Left renal cortex interstitium (tissue), 4 donors: ENCODE measurements at places on chromosomes 4 and X. TPM values are rescaled to one million over a fixed set of nuclear protein-coding genes. Genes with fewer than 3 reads are reported as not detected.

- no peak for DNase-seq
Observed at GRCh38 chrX:149825424-149825823, 43.7 kb downstream of the MAGEA9 start.

The SERTM2 gene
- not detected for polyA plus RNA-seq

DNA sequence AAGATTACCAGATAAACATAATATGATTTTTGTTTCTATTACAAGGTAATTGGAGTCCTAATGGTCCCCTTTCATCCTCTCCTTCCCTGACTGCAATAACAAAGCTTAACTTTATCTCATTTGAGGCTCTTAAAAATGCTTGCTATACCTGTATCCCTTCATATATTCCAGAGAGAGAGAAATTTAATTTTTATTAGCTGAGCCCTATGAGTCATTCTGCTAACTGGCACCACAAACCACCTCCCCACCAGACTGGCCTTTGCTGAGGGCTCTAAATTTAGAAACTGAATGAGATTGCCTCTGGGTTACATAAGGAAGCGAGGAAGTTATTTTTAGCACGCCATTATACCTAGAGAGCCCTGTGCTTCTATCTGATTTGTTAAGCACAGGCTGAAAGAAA, 27.4 kb downstream of the CBLL2 start:
- no peak for DNase-seq

DNA sequence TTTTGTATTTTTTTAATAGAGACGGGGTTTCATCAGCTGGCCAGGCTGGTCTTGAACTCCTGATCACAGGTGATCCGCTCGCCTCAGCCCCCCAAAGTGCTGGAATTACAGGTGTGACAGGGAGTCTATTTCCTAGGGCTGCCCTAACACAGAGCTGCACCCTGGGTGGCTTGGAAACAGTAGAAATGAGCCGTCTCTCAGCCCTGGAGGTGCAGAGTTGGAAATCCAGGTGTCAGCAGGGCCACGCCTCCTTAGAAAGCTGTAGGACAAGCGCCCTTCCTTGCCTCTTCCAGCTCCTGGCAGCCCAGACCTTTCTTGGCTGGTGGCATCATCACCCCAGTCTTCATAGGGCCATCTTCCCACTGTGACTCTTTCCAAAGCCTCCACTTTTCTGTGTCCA, 71.6 kb downstream of the DCTD start:
- no peak for DNase-seq

DNA sequence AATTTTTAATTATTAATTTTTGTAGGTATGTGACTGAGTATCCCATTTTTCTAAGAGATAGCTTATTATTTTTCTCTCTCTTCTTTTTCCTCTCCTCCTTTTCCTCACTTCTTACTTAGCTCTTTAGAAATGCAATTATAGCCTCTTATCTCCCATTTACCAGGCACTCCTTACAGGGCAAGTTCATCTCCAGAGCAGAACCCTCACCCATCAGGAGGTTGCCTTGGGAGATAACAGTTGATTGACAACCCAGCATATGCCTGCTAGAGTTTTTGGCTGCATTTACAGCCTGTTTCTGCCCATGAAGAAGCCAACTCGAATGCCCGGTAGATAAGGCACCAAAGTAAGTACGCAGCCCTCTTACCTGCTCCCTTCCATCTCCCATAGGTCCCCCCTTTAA, 572.9 kb upstream of the ZFP42 start:
- DNase-seq: no peak

The UCHL1 gene
- 104 TPM for polyA plus RNA-seq

The C4orf51 gene
- polyA plus RNA-seq: not detected

DNA sequence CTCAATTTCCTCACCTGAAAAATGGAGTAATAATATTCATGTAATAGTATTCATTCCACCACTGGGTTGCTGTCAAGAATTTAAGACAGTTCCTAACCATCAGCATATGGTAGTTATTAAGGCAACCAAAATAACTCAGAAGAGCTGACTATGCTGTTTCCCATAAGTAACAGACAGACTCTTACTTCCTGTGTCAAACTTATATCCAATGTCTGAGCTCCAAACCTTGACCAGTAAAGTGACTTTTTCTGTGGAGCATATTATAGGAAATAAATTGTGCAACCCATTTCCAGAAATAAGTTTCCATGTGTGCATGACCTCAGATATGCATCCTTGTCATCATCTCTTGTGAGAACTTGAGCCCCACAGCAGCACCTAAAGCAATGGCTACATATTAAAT, 78.8 kb downstream of the HADH start:
- no peak for DNase-seq

DNA sequence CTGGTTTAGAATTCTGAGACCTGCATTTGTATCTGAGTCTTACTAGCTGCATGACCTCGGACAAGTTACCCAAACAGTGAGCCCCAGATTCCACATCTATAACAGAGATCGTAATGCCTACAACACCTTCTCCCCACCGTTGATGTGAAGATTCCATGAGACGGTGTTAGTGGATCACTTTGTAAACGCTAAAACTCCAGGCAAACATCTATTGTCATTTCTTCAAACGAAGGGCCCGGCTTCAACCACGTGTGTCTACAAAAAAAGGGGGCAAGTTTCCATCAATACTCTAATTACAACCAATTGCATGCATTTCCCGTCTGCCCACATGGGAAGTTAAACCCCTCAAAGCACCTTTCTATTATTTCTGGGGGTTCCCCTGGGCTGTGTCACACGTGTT, 99.1 kb upstream of the ENPP6 start:
- no peak for DNase-seq

DNA sequence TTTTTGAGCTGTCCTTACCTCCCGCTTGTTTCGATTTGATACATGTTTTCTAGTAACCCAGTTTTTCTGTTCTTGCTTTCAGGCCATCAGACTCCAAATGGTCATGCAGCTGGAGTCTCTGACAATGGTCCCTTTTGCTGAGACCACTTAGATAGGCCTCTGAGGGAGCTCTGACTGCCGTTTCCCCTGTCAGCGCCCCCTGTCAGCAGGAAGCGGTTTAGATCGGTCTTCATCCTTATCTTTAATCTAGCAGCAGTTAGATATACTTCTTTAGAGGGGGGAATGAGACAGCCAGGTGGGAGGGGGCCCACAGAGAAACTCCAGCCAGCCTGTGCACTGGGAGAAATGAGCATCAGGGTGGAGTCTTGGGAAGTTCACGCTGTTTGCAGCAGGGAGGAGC, 457.9 kb downstream of the GPAT3 start:
- DNase-seq: no peak

The MAGEE1 gene
- polyA plus RNA-seq: 5.9 TPM

GRCh38 chr4:152289941-152290340, 246.0 kb downstream of the FBXW7 start:
- DNase-seq: no peak

GRCh38 chr4:56426273-56426672, 9.1 kb downstream of the PPAT start:
- DNase-seq: no peak

DNA sequence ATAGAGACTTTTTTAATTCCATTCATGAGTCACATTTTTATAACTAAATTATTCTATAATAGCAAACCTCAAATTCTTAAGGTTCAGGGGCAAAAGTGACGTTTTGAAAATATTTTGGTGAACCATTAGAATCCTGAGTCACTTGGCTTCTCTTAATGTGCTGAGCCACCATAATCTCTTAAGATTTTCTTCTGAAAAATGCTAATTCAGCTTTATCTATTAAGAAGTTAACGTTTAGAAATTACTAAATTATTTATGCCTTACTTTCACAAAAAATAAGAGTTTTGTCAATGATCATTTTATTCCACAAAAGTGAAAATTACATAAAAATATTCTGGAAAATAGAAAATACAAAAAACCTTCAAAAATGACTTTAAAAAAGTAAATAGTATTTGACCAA, 72.5 kb downstream of the GPM6A start:
- no peak for DNase-seq

DNA sequence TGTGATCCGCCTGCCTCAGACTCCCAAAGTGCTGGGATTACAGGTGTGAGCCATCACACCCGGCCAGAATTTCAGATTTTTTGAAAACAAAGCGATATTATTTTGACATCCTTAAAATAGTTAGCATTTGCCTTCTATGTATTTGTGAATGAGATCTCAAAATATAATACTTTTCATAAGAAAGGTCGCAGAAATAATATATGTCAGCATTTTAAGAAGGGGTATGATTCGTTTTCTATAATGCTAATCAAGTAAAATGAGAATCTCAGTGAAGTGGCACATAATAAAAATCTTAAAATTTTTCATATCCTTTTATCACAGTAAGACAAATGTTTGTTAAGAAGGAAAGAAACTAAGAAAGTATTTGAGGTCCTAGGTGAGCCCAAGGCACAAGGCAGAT, 52.2 kb downstream of the GRSF1 start:
- DNase-seq: no peak

DNA sequence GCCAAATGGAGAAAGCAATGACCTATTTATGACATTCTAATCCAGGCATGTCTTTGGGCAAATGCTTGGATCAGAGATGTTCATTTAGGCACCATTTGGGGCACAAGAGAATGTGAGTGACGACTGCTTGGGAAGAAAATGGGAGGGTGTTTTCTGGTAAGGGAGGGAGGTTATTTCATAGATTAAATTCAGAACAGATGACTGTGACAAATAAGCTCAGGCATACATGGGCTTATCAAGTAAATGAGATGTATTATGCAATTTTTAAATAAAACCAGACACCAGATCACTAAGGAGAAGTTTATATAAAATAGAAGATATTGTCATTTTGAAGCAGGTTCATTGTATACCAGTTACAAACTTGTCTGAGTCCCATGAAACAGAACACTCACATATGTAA, 71.4 kb upstream of the UGT8 start:
- no peak for DNase-seq

GRCh38 chr4:94411296-94411695, 40.4 kb upstream of the PDLIM5 start:
- DNase-seq: no peak

DNA sequence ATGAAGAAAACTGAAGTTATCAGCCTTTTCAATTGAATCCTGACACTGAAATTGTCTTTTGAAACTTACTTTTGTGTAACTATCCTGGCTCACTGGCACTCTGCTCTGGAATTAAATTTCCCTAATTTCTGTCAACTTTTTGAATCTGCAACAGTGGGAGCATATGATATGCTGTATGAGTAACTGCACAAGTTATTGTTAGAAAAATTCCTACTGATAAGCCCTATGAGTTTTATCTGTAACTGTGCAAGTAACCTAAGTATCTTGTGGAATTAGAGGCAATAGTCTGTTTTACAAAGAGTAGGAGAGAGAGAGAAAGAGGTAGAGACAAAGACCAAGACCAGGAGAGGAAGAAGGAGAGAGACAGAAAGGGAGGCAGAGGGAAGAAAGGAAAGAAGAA, 9.2 kb upstream of the HPGD start:
- DNase-seq: no peak

The DMD gene
- 14.0 TPM for polyA plus RNA-seq

The RBMXL3 gene
- polyA plus RNA-seq: not detected

DNA sequence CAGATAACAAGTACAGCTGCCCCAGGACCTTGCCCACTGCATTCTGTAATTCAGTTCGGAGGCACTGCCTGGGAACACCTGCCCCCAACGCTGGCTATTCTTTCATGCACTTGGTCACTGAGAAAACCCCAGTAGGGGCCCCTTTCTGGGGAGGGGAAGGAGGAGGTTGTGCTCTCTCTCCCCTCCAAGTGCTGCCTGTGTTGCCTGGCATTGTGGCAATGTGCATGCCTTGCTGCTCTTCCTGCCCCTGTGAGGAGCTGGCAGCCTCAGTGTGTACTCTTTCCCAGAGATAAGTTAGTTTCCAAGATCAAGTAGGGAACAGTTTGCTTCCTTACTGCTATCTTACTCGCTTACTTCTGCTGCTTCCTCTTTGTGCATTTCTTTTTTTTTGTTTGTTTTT, 90.8 kb downstream of the AASDH start:
- DNase-seq: no peak

DNA sequence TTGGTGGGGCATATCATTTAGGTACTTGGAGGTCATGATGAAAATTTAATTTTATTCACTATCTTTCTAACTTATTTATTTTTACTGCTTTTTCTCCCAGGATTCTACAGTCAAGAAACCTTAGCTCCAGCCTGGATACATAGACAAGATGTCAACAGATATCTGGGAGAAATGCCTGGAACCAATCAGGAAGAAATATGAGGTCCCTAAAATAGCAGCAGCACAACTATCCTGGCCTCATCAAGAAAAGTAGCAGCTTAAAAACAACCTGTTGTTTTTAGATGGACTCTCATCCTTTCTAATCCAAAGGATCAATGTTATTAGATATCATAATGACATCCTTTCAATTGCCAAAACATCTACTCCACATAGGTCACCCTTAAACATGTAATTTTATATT, 54.5 kb downstream of the MAOB start:
- DNase-seq: no peak

- no peak for DNase-seq
Observed at GRCh38 chr4:5923376-5923775, 30.5 kb upstream of the CRMP1 start.

DNA sequence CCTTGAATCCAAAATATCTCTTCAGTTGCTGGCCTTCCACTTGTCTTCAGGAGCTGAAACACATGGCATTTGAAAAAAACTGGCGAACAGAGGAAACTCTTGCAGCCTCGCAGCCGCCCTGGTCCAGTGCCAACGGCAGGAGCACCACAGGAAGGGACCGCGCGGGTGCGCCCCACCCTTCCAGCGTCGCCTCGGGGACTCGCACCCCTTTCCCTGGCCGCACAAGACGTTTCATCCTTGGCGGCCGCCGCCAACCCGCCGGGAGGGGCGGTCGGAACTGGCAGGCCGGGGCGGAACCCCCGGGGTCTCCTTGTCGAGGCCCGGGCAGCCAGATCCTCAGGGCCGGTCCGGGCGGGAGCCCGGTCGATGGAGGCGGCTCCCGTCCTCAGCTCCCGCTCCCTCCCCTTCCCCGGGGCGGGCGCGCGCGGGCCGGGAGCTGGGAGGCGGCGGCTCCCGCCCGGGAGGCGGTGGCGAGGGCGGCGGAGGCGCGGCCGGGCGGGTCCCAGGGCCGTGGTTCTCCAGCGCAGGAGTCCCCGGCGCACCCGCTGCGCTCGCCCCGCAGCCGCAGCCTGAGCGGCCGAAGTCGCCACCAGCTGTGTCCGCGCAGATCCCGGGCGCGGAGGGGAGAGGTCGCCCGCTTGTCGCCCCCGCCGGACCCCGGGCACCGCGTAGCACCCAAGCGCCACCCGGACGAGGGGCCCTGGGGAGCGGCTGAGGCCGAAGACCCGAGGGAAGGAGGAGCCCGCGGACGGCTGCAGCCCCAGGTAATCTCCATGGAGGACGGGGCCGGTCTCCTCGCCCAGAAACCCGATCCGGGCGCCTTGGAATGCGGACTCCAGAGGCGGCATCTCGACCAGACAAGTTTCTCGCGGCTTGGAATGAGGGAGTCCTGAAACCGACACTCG, 886 bp upstream of the NDST3 start:
- peak; percentile 34 for DNase-seq
